ENCODE measurements at places on chromosomes 5 and 9. TPM values are rescaled to one million over a fixed set of nuclear protein-coding genes. Genes with fewer than 3 reads are reported as not detected.

DNA sequence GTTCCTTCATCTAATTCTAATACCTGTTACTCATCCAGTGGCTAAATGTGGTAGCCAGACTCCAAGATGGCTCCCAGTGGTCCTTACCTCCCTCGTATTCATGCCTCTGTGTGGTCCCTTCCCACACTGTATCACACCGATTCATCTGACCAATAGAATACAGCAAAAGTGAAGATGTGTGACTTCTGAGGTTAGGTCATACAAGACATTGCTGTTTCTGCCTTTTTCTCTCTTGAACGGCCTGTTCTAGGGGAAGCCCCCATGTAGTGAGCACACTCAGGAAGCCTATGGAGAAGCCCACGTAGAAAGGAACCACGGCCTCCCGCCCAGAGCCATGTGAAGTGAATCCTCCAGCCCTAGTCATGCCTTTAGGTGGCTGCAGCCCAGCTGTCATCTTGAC lies 9.4 kb upstream of the C5 start:
- H3K27me3 ChIP-seq = no peaks in the 10 kb centered on the region
- H3K36me3 ChIP-seq = no peaks in the 10 kb centered on the region
- H3K4me1 ChIP-seq = no peaks in the 10 kb centered on the region
- no peak for DNase-seq
- no peak overlapping the region for H3K27ac ChIP-seq

DNA sequence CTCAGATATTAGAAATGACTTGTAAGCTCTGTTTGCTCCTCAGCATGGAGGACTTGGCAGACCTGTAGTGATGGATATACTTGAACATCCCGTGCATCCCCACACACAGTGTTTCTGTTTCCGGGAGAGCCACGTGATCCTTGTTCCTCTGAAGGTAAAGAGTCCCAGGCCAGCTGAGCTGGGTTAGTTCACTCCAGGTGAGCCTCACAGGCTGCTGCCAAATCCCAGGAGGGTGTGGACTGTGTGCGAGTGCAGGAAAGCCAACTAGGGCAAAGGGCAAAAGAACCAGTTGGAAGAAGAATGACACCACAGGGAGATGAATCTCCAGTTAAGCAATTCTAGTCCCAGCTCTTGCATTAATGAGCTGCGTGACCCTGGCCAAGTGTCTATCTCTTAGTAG lies 10.4 kb upstream of the TOMM5 start:
- peak; percentile 91 for DNase-seq
- no peaks in the 10 kb centered on the region for H3K4me1 ChIP-seq
- H3K4me3 ChIP-seq = no peak overlapping the region
- H3K36me3 ChIP-seq = no peaks in the 10 kb centered on the region
- H3K27ac ChIP-seq = no peak overlapping the region
- H3K27me3 ChIP-seq = no peaks in the 10 kb centered on the region

DNA sequence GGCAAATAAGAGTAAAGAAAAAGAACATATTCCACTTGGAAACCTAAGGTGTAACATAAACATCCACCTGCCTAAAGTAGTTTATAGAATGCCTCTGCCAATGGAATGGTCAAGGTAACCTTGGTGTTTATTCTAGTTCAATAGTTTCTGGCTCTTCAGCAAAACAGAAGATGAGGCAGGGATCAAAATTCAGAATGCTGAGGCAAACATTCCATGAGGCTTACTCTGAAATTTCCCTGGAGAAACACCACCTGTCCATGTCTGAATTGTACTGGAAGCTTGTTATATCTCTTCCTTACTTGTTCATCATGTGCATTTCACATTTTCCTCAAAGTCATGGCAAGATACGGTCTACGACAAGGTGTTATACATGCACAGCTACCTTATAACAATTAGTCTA lies 1862.4 kb upstream of the ACO1 start:
- no peaks in the 10 kb centered on the region for H3K4me1 ChIP-seq
- H3K27me3 ChIP-seq = no peaks in the 10 kb centered on the region

GRCh38 chr9:75651709-75652108 lies 238.8 kb upstream of the PCSK5 start:
- no peaks in the 10 kb centered on the region for H3K4me1 ChIP-seq
- no peaks in the 10 kb centered on the region for H3K27me3 ChIP-seq
- H3K36me3 ChIP-seq = no peaks in the 10 kb centered on the region
- no peak overlapping the region for H3K4me3 ChIP-seq
- no peak for DNase-seq

- no peak for DNase-seq
- H3K27ac ChIP-seq = no peak overlapping the region
- no peaks in the 10 kb centered on the region for H3K27me3 ChIP-seq
- H3K4me1 ChIP-seq = peaks cover 6% of the 10 kb centered on the region
- H3K36me3 ChIP-seq = no peaks in the 10 kb centered on the region
These were observed 83.2 kb upstream of the MELK start for GRCh38 chr9:36489453-36489852.

- no peak overlapping the region for H3K27ac ChIP-seq
- no peaks in the 10 kb centered on the region for H3K4me1 ChIP-seq
- no peak for DNase-seq
- no peaks in the 10 kb centered on the region for H3K36me3 ChIP-seq
- no peaks in the 10 kb centered on the region for H3K27me3 ChIP-seq
These were observed 308.4 kb downstream of the PSAT1 start for GRCh38 chr9:78605041-78606000.

DNA sequence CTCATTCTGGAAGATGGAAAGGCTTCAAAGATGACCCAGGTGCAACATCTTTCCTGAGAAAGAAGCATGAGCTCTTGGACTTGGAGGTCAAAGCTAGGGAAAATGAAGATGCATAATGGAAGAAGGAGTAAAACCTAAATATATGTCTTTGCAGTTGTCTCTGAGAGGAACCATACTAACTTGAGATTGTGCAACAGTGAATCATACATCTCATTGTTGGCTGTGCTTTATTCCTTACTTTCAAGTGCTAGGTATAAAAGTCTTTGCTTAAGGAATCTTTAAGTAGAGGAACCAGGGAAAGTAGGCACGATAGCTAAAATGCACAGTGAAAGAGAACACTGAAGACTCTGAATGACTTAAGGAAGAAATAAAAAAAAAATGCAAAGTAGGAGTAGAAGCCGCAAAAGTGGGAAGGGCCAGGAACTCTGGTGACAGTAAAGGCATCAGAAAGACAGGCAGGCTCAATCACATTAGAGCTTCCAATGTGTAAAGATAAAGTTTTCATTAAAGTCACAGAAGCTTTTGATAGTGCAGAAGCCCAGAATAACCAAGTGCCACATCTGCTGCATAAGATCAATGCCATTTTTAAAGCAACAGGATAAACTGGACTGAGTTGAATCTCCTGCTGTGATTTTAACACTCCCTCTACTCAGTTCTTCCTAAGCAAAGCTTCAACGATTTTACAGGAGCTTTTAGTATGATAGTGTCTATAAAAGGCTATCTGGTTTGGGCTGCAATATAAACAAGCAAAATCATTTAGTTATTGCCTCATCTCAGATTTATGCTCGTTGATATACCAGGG lies 432.3 kb upstream of the EDIL3 start:
- H3K27ac ChIP-seq = no peak overlapping the region
- no peaks in the 10 kb centered on the region for H3K4me1 ChIP-seq
- no peaks in the 10 kb centered on the region for H3K36me3 ChIP-seq
- H3K4me3 ChIP-seq = no peak overlapping the region
- DNase-seq = no peak
- no peaks in the 10 kb centered on the region for H3K27me3 ChIP-seq

GRCh38 chr5:43335681-43336080 lies 22.5 kb upstream of the HMGCS1 start:
- H3K4me3 ChIP-seq = no peak overlapping the region
- H3K27ac ChIP-seq = no peak overlapping the region
- no peaks in the 10 kb centered on the region for H3K4me1 ChIP-seq
- no peaks in the 10 kb centered on the region for H3K36me3 ChIP-seq
- no peaks in the 10 kb centered on the region for H3K27me3 ChIP-seq

The CDH9 gene
- not detected for total RNA-seq

Data from colonic mucosa (tissue), 4 donors.